ENCODE measurements at places on chromosomes 3 and 15.

DNA sequence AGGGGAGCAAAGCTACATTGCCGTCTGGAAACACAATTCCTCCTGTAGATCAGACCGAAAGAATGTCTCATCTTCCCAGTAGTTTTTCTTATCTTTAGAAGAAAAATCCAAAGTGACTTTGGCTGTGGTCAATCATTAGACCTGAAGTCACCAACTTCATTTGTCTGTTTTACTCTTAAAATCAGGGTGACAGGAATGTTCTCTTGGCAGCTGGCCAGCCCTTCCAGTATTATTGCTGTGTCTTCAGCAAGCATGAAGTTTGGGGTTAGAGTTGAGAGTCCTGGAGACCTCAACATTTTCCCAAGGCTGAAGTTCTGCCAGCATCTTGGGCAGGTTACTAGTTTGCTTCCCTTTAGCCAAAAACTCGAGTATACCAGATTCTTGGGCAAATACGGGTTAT, 32.5 kb downstream of the RSL24D1 start:
- no peak for DNase-seq

DNA sequence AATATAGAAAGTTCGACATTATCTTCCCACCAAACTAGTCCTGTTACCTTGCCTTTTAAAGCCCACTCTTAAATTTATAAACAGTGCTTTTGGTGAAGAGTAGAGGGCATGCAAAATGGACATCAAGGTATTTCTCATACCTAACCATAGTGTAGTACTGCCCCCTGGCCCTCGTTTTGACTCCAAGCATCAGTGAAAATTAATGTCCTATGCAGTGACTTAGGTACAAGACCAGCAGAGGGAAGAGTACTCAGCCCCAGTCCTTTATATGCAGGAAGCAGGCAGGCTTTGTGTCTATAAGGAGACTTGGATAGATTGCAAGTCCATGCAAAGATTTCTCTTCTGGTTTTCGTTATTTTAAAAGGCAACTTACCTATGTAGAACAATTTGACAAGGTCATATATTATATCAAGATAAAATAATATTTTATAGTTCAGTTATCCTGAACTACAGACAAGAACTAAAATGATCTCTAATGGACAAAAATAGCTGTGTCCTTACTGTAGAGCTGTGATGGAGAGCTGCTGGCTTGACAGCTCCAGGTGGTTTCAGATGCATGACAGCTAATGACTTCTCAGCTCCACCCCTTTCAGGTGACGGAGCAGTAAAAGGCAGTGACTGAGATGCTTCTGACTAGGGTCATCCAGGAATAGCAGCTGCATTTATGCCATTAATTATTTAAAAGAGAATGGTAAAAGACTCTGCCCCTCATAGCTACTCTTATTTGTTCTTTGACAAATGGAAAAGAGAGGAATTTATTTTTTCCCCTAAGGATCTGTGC, 646.1 kb downstream of the SQOR start:
- DNase-seq = no peak

GRCh38 chr3:18725668-18726407, 300.7 kb upstream of the SATB1 start:
- no peak for DNase-seq

- no peak for DNase-seq
These were observed 107.3 kb upstream of the LIPC start for GRCh38 chr15:58324533-58324932.

DNA sequence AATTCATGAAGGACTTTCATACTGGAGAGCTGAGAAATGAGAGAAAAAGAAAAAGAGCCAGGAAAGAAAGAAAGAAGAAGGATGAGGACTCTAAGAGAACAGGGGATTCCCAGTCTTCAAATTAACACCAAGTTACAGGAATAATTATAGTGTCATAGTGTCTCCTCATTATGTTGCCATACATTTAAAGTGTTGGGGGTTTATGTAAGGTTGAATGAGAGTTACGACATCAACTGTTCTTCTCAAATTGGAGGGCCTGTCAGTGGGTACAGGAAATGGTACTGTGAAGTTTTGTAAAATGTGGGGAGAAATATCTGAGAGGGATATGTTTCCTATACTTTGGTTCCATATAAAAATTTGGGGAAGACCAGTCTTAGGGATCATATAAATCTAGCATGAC, 12.3 kb upstream of the CD200 start:
- DNase-seq = no peak

DNA sequence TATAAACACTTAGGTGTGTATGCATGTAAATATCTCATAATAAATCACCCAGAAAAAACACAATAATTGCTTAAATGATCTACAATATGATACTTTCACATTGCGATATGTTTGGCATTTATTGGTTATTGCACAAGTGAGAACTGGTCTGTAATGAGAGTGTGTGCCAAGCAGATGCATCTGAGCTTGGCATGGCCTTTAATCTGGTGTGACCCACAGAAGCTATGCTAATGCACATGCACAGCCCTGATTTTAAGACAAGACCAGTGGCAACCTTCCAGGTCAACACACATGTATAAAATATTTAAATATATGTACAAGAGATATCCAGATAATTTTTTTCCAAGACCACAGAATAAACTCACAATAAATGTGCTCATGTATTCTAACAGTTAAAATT, 42.7 kb downstream of the C2CD4A start:
- peak; percentile 33 for DNase-seq

- DNase-seq = no peak
These were observed 56.3 kb downstream of the HMG20A start for GRCh38 chr15:77476995-77477394.

GRCh38 chr15:60358935-60359682, 38.7 kb downstream of the ANXA2 start:
- DNase-seq = no peak

- no peak for DNase-seq
These were observed 23.1 kb downstream of the SLC24A5 start for GRCh38 chr15:48143856-48144255.

- DNase-seq = no peak
These were observed 23.5 kb downstream of the MYH15 start for GRCh38 chr3:108486941-108487340.

- no peak for DNase-seq
These were observed 32.4 kb downstream of the MYL3 start for GRCh38 chr3:46830801-46831200.

DNA sequence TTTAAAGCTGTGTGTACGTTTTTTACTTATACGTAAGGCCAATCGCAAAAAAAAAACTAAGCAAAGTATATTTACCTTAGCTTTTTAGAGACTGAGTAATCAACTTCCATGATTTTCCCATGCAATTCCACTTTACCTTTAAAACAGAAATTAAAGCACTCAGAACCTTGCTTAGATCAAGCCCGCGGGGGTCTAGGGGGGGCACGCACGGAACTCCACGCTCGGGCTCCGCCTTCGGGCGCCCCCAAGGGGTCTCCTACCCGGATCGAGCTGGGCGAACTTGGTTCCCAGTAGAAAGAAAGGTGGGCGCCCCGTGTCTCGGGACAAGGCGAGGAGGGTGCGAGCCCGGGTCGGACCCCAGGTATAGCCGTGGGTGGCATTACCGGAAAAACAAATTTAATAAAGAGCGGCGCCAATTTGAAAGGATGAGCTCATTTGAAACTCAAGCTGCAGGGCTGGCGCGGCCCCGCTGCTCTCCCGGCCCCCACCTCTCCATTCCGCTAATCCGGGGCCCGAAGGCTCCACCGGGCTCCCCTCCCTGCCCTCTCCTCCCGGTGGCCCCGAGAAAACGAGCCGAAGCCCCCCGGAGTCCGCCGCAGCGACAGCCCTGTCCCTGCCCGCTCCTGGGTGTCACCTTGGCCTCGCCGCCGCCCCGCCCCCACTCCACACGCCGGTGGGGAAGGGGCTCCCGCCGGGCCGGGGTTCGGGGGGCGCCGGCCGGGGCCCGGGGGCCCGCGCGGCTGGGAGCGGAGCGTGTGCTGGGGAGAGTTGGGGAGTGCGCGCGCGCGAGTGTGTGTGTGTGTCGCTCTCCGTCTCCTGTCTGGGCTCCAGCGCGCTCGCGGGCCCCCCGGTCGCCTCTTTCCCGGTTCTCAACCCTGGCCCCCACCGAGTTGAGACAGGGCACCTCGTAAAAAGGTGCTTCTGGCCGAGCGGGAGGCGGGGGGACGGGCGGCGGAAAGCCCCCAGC, 1.5 kb downstream of the IGF2BP2 start:
- peak; percentile 74 for DNase-seq

DNA sequence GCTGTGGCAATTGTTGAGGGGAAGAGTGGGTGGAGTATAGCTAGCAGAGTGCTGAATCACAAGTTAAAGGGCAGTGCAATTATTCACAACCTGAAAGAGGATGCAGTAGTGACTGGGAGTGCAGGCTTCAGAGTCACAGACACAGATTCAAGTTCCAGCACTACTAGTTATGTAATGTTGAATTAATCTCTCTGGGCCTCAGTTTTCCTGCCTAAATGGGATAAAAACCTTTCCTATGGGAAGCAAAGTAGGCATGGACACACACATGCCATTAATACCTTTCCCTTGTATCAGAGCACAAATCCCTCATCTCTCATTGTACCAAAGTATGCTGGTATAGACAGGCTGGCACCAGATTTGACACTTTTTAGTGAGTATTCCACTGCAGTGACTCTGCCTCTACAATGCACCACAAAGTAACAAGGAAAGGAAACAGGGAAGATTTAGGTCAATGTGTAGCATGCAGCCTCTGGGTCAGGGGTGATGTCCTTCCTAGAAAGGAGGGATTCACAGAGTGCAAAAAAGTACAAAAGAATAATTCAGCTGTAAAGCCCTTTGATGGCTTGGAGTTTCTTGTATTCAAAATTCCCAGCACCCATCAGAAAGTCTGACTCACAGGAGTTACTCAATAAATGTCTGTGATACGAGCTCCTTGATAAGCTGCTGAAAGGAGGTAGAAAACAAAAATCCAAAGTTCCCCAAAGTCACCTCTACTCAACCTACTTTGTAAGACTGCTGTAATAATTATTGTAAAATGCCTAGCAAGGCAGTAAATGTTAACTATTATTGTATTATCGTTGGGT, 507.5 kb upstream of the TGFBR2 start:
- DNase-seq = no peak

- no peak for DNase-seq
These were observed 33.3 kb upstream of the HACD2 start for GRCh38 chr3:123618076-123618708.

GRCh38 chr15:25891081-25891480, 28.0 kb upstream of the ATP10A start:
- DNase-seq = no peak

DNA sequence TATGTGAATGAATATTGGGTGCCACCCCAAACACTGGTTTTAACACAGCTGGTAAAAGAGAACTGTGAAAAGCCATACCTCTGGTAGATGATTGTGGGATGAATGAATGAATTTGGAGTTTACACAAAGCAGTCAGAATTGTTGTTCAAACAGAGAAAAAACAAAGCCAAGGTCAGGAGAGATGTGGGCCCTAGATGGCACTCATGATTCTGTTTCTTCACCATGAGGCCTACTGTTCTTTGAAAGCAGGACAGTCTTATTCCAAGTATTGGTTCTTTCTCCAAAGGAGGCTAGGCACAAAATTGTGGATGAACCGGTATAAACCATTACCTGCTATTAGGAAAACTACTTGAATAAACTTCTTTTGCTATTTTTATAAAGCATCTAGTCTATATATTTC, 97.6 kb downstream of the SAMMSON start:
- DNase-seq = no peak

- DNase-seq = no peak
These were observed 17.9 kb upstream of the SATB1 start for GRCh38 chr3:18442756-18443664.

DNA sequence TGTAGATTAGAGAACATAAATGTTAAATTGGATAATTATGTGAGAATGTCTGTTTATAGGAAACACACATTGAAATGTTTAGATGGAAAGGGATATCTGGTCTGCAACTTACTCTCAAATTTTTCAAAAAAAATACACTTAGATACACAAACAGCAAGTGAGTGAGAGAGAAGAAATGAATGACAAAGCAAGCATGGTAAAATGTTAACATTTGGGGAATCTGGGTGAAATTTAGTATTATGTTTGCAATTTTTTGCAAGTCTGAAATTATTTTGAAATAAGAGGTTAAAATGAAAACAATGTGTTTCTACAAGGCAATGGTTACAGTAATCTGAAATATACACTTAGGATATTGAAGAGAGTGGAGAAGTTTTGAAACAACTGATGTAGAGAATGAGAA, 134.3 kb downstream of the GLDN start:
- no peak for DNase-seq

DNA sequence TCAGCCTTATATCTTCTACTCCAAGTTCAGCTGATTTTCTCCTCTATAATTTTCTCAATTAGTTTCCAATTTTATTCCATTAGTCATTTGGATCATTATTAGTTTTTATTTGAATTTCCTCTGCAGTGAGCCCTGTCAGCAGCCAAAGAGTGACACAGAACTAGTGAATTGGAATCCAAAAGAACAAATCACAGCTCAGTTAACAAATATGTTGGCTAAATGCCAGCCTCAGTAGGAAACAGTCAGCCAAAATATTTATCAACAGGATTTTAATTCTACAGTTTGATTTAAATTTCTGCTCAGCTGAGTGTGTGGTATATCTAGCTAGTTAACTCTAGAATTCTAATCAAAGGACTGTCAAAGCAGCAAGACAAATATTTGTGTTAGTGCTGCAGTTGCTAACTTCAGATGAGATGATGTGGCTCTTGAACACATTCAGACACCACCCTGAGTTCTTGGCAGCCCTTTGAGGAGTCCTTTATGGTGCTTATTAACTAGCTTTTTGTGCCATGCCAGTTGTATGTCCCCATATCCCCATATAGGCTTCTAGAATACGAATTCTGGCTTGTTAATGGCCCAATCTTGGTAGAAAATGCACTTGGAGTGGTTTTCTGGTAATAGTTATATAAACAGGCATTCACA, 194.5 kb downstream of the CPNE4 start:
- no peak for DNase-seq

GRCh38 chr3:160676547-160677303, at the start of gene ARL14:
ARL14 (plus strand) TSS chr3:160677160; CDS start chr3:160677347, 187 bp downstream.
- DNase-seq = no peak

DNA sequence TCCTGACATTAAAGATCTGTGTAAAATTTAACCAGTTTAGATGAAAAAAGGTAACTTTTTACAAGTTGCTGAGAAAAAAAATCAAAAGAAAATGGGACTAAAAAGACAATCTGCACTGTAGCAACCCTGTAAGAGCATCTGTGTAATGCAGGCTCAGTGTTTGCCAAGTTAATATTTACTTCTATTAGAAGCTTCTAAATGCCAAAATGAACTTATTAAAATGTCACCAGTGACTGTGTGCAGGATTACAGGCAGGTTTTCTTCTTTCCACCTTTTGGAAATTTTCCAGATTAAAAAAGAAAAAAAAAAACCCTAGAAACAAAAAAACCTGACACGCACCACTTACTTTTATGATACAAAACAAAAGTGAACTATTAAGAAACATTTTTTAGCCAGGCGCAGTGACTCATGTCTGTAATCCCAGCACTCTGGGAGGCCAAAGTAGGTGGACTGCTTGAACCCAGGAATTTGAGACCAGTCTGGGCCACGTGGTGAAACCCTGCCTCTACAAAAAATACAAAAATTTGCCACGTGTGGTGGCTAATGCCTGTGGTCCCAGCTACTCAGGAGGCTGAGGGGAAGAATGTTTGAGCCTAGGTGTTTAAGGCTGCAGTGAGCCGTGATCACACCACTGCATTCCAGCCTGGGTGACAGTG, 87.2 kb downstream of the TJP1 start:
- DNase-seq = no peak

GRCh38 chr15:92631721-92632120, 23.9 kb downstream of the FAM174B start:
- DNase-seq = peak; percentile 6

Measured in right hindlimb (tissue), 1 donor.